ENCODE measurements at places on chromosomes 2 and 18. TPM values are rescaled to one million over a fixed set of nuclear protein-coding genes. Genes with fewer than 3 reads are reported as not detected.

The PAIP2B gene
- total RNA-seq = 2.6 TPM

The SERPINB4 gene
- total RNA-seq = not detected

The NETO1 gene
- not detected for total RNA-seq

The HOXD3 gene
- not detected for total RNA-seq

The PRSS56 gene
- total RNA-seq = not detected

The VRK2 gene
- 18.4 TPM for total RNA-seq

The SERPINB3 gene
- total RNA-seq = not detected

The CD8B gene
- total RNA-seq = 2.6 TPM

The IGFBP5 gene
- not detected for total RNA-seq

The INHA gene
- not detected for total RNA-seq

The STARD6 gene
- total RNA-seq = not detected

The KIF5C gene
- 4.8 TPM for total RNA-seq

The KANSL3 gene
- total RNA-seq = 48.9 TPM

The FLACC1 gene
- 4.9 TPM for total RNA-seq

The FTCDNL1 gene
- total RNA-seq = 1.4 TPM

The RAMP1 gene
- total RNA-seq = 17.4 TPM

The DLX2 gene
- total RNA-seq = not detected

The C2orf81 gene
- 3.3 TPM for total RNA-seq

The SATB2 gene
- total RNA-seq = 0.07 TPM

The C2orf92 gene
- 8.3 TPM for total RNA-seq

The G6PC2 gene
- not detected for total RNA-seq

The CNPPD1 gene
- 67.9 TPM for total RNA-seq

The GREB1L gene
- total RNA-seq = not detected

The DGUOK gene
- total RNA-seq = 70.2 TPM

The DOK6 gene
- not detected for total RNA-seq

The ANKRD30B gene
- total RNA-seq = not detected

The CDK15 gene
- total RNA-seq = not detected

The SLC4A3 gene
- total RNA-seq = not detected

The ADAM23 gene
- total RNA-seq = 0.23 TPM

The NT5DC4 gene
- not detected for total RNA-seq

The LRATD1 gene
- total RNA-seq = not detected

The SEPTIN10 gene
- total RNA-seq = 0.89 TPM

The ARHGAP28 gene
- not detected for total RNA-seq

The B3GNT7 gene
- not detected for total RNA-seq

The MOB4 gene
- 17.2 TPM for total RNA-seq

The CPO gene
- total RNA-seq = not detected

The DSG3 gene
- total RNA-seq = not detected

The RTKN gene
- total RNA-seq = 0.84 TPM

The TXNDC2 gene
- total RNA-seq = not detected

The ANO7 gene
- 0.45 TPM for total RNA-seq

The PPM1B gene
- 47.3 TPM for total RNA-seq

The TUBA4B gene
- not detected for total RNA-seq

The XRCC5 gene
- total RNA-seq = 263 TPM

The LBX2 gene
- not detected for total RNA-seq

The CD207 gene
- not detected for total RNA-seq

The IL1RL1 gene
- 0.15 TPM for total RNA-seq

The SULT1C2 gene
- total RNA-seq = not detected

The DCTN1 gene
- total RNA-seq = 111 TPM
